ENCODE measurements at places on chromosomes 1 and 21. TPM values are rescaled to one million over a fixed set of nuclear protein-coding genes. Genes with fewer than 3 reads are reported as not detected.

DNA sequence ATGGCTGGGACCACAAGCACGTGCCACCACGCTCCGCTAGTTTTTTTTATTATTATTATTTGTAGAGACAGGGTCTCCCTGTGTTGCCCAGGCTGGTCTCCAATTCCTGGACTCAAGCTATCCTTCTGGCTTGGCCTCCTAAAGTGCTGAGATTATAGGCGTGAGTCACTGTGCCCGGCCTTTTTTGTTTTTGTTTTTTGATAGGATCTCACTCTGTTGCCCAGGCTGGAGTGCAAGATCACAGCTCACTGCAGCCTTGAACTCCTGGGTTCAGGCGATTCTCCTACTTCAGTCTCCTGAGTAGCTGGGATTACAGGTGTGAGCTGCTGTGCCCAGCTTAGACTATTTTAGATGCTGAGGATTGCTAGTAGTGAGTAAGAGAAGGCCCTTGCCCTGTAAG lies 11.8 kb upstream of the RNF11 start:
- no peaks in the 10 kb centered on the region for H3K36me3 ChIP-seq
- H3K27me3 ChIP-seq = no peaks in the 10 kb centered on the region
- H3K4me1 ChIP-seq = no peaks in the 10 kb centered on the region

The FCER1G gene
- total RNA-seq = not detected

DNA sequence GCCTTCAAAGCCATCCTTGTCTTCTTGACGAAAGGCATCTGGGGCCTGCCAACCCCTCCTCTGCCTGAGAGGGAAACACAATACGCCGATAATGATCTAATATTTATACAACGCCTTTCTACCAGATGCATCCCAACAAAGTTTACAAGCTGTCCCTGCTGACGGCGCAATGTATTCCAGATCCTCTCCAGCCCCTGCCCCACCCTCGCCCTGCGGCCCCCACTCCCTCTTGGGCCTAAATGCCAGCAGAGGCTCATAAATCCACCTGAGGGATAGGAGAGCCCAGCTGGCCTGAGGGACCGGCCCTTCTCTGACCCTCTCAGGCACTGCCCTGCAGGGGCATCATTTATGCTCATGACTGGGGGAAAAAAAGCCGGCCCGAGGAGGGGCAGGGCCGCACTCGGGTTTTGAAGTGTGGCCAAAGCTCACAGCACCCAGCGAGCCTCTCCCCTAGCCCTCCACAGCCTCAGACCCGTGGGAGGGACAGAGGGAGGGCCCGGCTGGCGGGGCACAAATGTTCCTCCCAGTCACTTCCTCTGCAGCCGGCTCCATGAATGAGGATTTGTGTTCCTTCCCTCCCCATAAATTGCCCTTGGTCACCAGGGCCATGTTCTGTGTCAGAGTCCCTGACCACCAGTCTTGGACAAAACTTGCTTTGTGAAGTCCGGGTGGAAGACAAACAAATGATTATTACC lies 140.3 kb downstream of the FOXD2 start:
- no peak overlapping the region for H3K27ac ChIP-seq
- no peaks in the 10 kb centered on the region for H3K36me3 ChIP-seq
- H3K27me3 ChIP-seq = peaks cover 40% of the 10 kb centered on the region
- no peak overlapping the region for H3K4me3 ChIP-seq
- DNase-seq = no peak

The ERO1B gene
- total RNA-seq = 2.3 TPM

GRCh38 chr21:31459457-31459856 lies 115.4 kb upstream of the TIAM1 start:
- no peak for DNase-seq
- no peak overlapping the region for H3K4me3 ChIP-seq
- H3K27ac ChIP-seq = no peak overlapping the region

The KCNE1 gene
- 0.43 TPM for total RNA-seq

Measured in GM23248 (cell line).